ENCODE measurements at places on chromosomes 1 and 21.

GRCh38 chr1:238898856-238899255, 487.5 kb upstream of the CHRM3 start:
- no peak for DNase-seq

- no peak for DNase-seq
Observed at GRCh38 chr1:95578462-95578861, 344.5 kb downstream of the RWDD3 start.

DNA sequence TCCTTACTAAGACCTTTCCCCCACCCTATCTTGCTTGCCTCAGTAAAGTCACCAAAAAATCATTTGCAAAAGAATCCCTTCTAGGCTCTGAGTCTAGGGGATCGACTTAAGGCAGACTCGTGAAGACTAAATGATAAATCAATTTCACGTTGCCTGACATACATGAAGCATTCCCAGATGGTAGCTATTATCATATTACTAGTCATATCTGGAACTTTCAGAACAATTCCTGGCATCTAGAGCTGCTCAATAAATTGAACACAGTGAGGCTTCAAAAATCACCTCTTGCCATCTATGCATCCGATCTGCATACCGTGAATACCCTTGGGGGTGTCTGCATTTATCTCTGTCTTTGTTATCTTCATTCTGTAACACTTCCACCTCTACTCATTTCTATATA, 49.6 kb upstream of the DAB1 start:
- DNase-seq, result no peak

DNA sequence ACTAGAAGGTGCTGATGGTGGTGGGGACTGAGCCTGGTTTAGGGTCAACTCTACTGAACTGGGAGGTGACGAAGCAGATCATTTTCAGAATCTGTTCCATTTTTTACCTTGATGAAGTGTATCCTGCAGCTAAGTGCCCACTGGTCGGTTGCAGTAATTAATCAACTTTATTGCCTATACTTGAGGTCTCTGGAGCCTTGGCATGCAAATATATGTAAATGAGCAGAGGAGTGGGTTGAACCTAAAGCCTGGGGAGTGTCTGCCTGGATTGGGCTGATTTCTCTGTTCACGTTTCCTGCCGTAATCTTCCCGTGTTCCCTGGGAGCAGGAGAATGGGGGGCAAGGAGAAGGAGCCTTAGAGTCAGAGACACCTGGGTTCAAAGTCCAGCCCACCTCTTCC, 286.8 kb downstream of the PTPRU start:
- DNase-seq, result no peak

- no peak for DNase-seq
Observed at GRCh38 chr1:106937104-106937503, 119.4 kb upstream of the PRMT6 start.

GRCh38 chr1:228036701-228037231, 30.0 kb downstream of the WNT3A start:
- DNase-seq, result no peak

DNA sequence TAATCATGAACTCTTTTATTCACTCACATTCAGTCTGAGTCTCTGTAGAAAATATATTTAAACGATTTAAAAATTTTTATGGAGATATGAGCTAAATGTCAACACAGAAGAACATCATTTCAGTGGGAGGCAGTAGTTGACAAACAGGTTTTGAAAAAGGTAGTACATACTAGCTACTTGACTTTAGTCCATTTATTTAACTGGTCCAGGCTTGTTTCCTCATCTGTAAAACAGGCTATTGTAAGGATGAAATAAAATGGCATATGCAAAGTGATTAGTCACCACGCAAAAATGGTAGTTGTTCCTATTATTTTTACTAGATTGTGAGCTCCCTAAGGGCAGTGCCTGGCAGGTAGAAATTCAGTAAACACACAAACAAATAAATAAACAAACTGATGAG, 75.2 kb downstream of the NTPCR start:
- no peak for DNase-seq

DNA sequence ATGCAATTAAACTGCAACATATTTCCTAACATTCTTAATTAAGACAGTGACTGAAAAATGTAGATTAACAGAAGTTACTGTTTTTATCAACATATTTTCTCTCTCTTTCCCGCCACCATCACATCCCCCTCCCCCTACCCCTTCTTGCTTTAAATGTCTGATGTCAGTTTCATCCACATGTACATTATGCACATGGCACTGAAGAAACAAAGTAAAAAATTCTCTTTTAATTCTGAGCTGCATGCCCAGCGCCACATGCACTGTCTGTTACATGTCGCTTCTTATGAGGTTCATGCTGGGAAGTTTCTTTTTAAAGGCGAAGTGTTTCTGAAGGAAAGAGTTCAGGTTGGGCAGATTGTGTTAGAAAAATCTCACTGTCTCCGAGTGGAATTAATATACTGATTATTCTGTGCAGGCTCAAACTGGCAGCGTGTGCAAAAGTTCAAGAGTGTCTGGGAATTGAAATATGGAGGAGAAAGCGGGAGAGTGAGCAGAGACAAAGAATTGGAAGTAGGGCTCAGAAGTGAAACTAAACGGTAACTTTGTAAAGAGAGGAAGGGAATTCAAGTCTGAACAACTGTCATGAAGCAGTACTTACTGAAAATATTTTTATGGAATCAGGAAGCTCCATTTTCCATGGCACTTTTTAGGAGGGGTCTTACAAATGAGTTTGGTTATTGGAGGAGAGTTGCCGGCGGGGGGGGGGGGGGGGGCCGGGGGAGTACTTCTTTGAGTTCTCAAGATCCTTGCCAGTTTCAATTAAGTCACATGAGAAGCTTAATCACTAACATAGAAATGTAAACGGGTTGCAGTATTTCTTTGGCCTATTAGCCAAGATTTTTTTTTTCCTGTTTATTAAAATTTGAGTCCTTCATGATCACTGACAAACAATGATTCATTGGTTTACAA, 217.6 kb downstream of the SDCCAG8 start:
- DNase-seq, result no peak

DNA sequence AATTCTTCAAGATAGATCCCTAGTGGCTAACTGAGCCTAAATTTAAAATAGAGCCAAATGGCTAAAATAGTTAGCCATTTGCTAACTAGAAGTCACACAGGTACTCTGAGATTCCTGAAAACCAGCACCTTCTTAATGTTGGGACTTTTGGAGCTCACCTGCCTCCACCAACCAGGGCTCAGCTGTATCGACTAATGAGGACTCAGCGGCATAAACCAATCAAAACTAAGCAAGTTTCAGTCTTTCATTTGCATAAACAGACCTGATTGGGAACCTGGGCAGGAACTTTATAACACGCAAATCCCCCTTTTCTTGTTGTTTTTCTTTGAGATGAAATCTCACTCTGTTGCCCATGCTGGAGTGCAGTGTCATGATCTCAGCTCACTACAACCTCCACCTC, 28.5 kb downstream of the TNFRSF9 start:
- no peak for DNase-seq

GRCh38 chr1:5858246-5858645, 134.0 kb downstream of the NPHP4 start:
- no peak for DNase-seq

DNA sequence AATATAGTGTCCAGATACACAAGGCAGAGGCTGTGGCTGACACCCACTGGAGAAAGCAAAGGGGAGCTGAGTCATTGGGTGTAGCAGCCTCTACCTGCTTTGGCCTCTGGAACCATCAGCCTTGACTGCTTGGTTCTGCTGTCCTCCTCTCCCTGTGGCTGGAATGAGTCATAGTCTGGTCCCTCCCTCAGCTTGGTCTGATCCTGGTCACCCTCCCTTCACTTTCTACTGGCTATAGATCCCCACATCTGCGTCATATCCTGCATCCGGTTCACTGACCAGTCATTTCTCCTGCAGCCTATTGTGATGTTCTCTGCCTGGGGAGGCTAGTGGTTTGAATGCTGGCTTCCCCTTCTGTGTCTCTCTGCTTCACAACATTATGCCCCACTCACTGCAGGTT, 372.8 kb upstream of the DAB1 start:
- DNase-seq, result no peak

DNA sequence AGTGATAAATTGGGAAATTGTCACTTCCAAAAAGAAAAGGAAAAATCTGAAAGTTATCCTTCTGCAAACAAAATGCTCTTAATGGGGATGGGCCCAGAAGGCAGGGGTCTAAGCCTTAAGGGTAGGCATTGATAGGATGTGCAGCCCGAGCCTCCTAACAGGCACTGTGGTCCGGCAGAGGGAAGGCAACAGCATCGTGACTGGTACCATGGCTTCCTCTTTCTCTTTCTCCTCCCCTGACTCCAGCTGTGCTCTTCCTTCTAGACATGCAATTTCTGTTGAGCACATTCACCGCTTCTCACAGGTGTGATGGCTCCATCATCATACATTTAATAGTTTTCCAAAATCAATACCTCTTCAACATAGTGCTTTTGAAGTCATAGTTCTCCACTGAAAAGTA, 91.5 kb downstream of the SELENOF start:
- DNase-seq, result no peak

DNA sequence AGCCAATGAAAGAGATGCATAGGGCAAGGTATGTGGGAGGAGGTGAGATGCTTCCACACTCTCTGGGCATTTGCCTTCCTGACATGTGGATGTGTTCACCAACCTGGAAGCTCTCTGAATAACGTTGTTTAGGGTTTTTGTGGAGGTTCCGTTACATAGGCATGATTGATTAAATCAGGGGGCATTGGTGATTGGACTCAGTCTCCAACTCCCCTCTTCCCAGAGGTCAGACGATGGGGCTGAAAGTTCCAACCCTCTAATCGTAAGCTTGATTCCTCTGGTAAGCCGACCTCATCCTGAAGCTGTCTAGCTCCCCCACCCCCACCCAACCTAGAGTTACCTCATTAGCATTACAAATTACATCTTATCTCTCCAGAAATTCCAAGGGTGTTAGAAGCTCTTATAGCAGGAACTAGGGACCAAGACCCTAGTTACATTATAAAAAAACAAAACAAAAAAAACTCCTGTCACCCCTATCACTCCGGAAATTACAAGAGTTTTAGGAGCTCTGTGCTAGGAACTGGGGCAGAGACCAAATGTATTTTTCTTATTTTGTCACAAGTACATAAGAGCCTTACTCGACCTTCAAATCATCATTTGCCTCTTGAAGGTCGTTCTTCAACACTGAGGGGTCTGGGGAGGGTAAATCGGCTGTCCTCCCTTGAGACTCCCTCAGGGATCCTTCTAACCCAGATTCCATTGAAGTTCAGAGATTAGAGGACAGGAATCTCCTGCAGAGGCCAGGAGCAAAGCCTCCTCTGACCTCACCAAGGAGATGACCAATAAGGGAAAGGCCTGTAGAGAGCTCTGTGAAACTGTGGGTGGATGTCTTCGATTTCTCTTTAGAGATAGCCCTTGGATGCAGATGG, 58.2 kb downstream of the DNTTIP2 start:
- no peak for DNase-seq

DNA sequence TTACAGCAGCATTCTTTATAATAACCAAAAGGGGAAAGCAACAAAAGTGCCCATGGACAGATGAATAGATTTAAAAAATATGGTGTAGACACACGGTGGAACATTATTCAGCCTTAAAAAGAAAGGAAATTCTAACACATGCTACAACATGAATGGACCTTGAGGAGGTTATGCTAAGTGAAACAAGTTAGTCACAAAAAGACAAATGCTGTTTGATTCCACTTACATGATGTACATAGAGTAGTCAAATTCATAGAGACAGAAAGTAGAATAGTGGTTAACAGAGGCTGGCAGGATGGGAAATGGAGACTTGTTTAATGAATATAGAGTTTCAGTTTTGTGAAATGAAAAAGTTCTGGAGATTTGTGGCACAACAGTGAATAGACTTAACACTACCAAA, 151.4 kb downstream of the CYYR1 start:
- no peak for DNase-seq

- DNase-seq, result no peak
Observed at GRCh38 chr1:226134170-226135058, 52.1 kb downstream of the ACBD3 start.

- no peak for DNase-seq
Observed at GRCh38 chr1:3651930-3652547, at the start of gene TP73. Gene TP73, plus strand, starts transcription at chr1:3652516. Its CDS starts 29,850 bp downstream, at chr1:3682366.

- no peak for DNase-seq
Observed at GRCh38 chr1:29218223-29218622, 12.5 kb downstream of the MECR start.

DNA sequence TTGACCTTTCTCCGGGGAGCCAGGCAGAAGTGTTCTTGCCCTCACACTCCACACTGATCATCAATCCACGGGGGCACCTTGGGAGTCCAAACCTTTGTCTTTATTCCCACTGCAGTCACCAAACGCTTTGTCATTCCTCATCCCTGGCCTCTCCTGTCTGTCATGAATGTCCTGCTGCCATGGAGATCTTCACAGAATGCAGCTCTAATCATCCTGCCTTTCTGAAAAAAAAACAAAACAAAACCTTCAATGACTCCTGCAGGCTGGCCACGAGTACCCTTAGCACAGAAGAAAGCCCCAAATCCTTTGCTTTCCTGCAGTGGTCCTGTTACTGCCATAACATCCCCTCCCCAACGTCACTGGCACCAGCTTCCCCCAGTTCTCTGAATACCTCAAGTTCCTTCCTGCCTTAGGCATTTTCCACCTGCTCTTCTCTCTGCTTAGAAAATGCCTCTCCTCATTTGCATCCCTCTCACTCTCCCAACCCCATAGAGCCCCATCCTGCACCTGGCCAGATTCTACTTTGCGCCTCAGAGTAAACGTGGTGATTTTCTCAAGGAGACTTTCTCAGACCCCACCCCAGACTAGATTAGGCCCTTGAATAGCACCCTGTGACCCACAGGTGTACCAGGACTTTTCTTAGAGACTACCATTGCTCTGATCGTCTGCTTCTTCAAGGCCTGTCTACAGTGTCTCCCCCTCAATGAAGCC, 131.2 kb downstream of the AK5 start:
- DNase-seq, result no peak

DNA sequence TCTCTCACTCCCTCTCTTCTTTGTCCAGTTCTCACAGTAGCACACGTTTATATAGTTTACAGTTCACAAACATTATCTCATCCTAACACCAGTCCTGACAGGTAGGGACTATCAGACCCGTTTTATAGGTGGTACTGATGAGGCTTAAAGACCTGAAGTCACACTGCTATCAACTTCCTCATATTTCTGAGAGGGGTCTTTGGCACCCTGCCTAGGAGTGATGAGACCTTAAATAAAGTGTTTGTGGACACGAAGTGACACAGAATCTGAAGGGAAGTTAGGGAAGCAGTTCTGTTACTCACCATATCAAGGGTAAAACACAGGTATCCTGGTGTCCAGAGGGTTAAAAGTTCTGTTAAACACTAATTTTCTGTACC, 590 bp upstream of the TACSTD2 start:
- DNase-seq, result no peak

DNA sequence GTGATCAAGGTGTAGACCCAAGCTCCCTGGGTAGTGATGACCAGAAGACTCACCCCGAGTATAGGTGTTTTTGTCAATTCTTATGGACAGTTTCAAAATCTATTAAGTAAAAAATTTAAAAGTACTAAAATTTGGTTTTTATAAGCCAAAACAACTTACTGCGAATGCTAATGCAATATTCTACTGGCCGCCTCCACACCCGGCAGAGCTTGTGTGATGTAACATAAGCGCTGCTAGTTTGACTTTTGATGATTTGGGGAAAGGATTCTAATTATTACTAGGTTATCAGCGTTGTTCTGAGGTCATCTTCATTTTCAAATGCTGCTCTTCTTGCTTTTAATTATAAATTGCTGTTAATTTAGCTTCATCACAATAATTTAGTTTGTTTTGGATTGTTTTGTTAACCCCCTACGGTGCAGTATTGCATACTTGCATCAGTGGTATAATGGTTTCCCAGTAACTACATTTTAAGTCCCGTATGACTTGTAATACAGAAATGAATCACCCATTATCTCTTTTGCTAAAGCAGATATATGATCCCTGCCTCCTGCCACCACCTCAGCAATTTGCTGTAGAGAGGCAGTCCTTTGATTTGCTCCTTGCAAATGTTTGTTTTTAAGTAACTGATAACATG, 178.0 kb downstream of the SDCCAG8 start:
- no peak for DNase-seq

Measured in activated CD4-positive, alpha-beta T cell treated with anti-CD3 and anti-CD28 coated beads for 24 hours (primary cell).